Pulmonary artery endothelial cell (primary cell): ENCODE measurements at places on chromosomes 2 and 18. TPM values are rescaled to one million over a fixed set of nuclear protein-coding genes. Genes with fewer than 3 reads are reported as not detected.

Gene HRH4
- total RNA-seq = 0.07 TPM in 1 of 2 replicates, not detected in the other

Gene IMPA2
- 6.7 and 10.2 TPM in 2 replicates for total RNA-seq

Gene CCDC150
- total RNA-seq = 4.6 and 8.1 TPM in 2 replicates

Gene ERMN
- total RNA-seq = not detected in 2 replicates

GRCh38 chr18:40980171-40980570, 974.9 kb upstream of the PIK3C3 start:
- no peak for DNase-seq

DNA sequence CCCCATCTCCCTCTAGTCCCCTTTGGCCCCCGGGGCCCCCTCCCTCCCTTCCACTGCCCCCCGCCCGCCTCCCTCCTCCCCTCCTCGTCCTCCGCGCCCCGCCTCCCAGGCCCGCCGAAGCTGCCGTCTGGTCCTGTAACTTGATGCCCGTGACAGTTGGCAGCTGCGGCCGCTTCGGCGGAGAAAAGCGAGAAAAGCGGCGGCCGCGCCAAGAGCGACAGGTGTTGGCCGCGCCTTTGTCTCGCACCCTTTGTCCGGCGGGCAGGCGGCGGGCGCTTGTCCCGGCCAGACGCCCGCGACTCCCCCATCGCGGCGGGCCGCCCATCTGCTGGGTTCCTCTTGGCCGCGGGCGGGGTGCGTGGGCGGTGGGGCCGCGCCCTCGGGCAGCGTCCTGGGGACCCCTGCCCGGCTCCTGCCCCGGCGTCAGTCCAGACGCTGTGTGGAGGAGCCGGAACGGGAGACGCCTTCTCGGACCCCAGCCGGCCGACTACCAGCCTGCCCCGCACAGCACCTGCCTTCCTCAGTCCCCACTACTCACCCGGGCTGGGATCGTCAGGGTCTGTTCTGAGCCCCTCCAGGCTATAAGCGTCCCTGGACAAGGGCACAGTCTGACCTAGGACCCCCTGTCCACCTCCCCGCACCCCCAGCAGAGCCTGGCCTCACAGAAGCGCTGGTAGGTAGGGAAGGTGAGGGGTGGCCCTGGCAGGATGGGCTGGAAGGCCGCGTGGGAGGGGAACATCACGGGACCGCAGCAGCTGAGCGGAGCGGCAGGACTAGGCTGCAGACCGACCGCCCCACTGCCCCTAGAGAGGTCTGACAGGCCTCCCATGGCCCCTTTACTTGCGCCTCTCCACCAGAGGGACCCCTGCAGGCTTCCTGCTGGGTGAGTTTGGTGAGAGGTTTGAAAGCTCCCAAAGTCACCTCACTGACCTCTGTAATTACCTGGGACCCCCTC, 1.2 kb upstream of the HES6 start:
- DNase-seq = no peak

GRCh38 chr18:400456-400855, 100.0 kb downstream of the COLEC12 start:
- no peak for DNase-seq

DNA sequence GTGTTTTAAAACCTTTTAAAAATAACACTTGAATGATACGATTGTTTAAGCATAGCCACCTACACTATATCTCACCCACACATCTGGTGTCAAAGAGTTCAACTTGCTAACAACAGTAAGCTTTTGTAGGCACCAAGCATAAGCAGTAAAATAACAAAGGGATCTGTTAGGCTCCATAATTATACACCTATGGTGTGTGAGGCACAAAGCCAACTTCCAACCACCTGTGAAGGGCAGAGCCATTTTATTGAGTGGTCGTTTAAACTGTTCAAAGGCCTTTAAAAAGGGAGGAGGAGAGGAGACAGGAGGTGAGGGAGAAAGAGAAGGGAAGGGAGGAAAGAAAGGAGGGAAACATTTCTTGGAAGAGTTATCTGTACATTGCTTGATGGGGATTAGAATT, 27.9 kb downstream of the NEMP2 start:
- no peak for DNase-seq

DNA sequence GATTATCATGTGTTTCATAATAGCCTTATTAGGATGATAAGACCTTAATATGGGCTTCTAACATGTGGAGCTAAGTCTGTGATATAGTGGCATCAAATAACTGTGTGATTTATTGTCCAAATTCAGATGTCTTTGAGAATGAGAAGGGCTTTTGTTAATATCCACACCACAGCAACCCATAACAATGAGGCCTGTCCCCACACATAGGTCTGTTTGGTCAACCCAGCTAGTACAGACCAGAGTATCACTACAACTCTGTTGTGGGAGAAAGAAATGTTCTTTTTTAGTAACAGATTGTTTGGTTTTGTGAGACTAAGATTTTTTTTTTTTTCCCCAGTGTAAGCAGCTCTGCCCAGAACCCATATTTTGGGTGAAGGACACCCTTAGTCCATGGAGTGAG, 439.2 kb downstream of the PIK3C3 start:
- DNase-seq = no peak

- no peak for DNase-seq
These were observed 10.2 kb downstream of the NFATC1 start for GRCh38 chr18:79405781-79406575.

DNA sequence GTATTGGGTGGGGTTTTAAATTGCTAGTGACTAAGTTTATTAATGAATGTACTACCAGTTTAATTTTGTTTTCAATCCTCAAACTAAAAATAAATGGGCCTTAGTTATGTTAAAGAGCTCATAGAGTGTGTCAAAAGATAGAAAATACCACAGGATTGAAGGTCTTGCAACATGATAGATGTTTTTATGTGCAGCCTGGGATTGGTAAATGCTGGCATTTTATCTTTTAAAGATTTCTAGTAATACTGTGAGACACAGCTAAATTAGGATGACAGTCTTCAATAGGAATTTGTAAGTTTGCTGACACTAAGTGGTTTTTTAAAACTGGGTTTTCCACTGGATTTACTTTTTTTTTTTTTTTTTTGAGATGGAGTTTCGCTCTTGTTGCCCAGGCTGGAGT, 122.3 kb downstream of the HAUS1 start:
- DNase-seq = no peak

DNA sequence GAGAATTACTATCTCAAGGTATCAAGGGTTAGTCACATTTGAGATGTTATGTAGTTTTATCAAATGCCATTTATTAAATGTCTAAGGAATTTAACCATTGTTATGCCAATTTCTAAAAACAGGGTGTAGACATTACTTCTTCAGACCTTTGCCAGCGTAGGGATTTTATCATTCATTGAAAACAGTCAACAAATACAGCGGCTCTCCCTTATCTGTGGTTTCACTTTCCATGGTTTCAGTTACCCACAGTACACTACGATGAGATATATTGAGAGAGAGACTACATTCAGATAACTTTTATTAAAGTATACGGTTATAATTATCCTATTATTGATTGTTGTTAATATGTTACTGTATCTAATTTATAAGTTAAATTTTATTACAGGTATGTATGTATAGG, 234.7 kb downstream of the TMX3 start:
- no peak for DNase-seq

DNA sequence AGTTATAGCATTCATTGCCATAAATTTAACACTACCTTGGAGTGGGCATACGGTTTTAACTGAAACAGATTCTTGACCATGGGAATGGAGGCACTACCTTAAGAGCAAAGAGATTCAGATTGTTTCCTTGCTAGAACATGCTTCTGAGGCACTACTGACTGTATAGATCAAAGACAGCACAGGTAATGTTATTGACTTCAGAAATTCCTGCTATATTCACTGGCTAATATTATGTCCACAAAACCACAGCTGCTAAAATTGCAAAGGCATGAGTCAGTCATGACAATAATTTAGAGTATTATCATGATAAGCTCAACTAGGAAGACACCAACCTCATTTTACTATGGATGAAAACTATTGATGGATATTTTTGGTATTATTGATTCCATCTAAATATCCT, 39.4 kb downstream of the SLC8A1 start:
- no peak for DNase-seq

GRCh38 chr18:34871435-34871834, 161.3 kb downstream of the DTNA start:
- no peak for DNase-seq

GRCh38 chr2:65320042-65320725, 92.6 kb downstream of the ACTR2 start:
- DNase-seq = no peak

GRCh38 chr18:44881461-44882162, 200.9 kb downstream of the SETBP1 start:
- no peak for DNase-seq

- no peak for DNase-seq
These were observed 152.3 kb downstream of the USP34 start for GRCh38 chr2:61318553-61318952.

- DNase-seq = no peak
These were observed 229.5 kb downstream of the CNTNAP5 start for GRCh38 chr2:124254621-124255020.
